ENCODE measurements at places on chromosomes 12 and 14. TPM values are rescaled to one million over a fixed set of nuclear protein-coding genes. Genes with fewer than 3 reads are reported as not detected.

SLC6A15 gene
- 5.6 TPM for total RNA-seq

DAO gene
- not detected for total RNA-seq

VASH1 gene
- total RNA-seq: 11.2 TPM

CIROP gene
- total RNA-seq: not detected

CKAP4 gene
- total RNA-seq: 696 TPM

PTGDR gene
- not detected for total RNA-seq

PTGER2 gene
- 4.8 TPM for total RNA-seq

KCNH3 gene
- total RNA-seq: under 0.01 TPM

CDK17 gene
- total RNA-seq: 75.4 TPM

NUBPL gene
- total RNA-seq: 12.0 TPM

DBX2 gene
- not detected for total RNA-seq

COA8 gene
- 15.1 TPM for total RNA-seq

GLI1 gene
- total RNA-seq: 0.74 TPM

CD4 gene
- 1.5 TPM for total RNA-seq

CLEC2A gene
- total RNA-seq: not detected

SPIC gene
- total RNA-seq: not detected

APOF gene
- not detected for total RNA-seq
